ENCODE measurements at places on chromosomes 7 and 10. TPM values are rescaled to one million over a fixed set of nuclear protein-coding genes. Genes with fewer than 3 reads are reported as not detected.

The TRIM73 gene
- total RNA-seq, result 12.4 TPM

The MYO3A gene
- not detected for total RNA-seq

The LBX1 gene
- total RNA-seq, result not detected

The GGCT gene
- total RNA-seq, result 42.6 TPM

The LRRD1 gene
- total RNA-seq, result not detected
